NCI-H187 (cell line): ENCODE measurements at places on chromosomes 3 and 15.

DNA sequence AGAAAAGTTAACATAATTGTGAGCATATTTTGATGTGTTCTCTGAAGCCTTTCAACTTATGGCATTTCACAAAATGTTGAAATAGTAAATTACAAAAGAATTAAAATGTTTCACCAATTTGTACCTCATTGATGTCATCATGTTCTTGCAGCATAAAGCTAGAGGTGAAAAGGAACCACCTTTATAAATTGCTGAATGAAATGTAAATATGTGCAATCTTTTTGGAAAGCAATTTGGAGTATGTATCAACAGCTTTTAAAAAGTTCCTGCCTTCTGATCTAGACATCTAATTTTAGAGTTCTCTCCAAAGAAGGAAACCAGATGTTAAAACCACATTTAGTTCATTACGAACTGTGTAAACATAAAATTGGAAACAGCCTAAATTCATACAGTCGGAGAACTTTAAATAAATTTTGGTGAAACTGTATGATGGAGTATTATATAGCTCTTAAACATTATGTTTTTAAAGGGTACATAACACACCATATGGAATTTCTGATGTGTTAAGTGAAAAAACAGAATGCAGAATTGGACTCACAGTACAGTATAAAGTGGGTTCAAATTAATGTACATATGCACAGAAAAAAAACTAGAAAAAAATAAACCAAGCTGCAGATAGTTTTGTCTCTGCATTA lies 311.2 kb upstream of the NAALADL2 start:
- no peak for DNase-seq

DNA sequence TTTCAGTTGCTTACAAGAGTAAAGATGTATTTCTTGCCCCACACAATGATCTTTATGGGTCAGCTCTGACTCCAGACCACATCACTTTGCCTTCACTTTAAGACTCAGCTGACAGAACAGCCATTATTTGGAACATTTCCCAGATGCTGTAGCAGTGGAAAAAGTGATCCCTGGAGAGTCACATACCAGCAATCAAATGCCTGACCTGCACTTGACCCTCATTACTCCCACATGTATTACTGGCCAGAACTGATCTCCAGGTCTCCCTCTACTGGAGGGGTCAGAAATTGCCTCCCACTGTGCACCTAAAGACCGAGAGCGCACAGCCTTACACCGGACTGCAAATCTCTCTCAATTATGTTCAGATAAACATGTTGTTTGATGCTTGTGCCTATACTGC lies 88.6 kb upstream of the ZNF385D start:
- DNase-seq = no peak

GRCh38 chr3:120462409-120462959 lies 11.7 kb upstream of the FSTL1 start:
- no peak for DNase-seq

- DNase-seq = no peak
Observed at GRCh38 chr3:44920081-44920480, 45.7 kb downstream of the TGM4 start.

- DNase-seq = no peak
Observed at GRCh38 chr15:33788906-33789540, 179.3 kb upstream of the CHRM5 start.

DNA sequence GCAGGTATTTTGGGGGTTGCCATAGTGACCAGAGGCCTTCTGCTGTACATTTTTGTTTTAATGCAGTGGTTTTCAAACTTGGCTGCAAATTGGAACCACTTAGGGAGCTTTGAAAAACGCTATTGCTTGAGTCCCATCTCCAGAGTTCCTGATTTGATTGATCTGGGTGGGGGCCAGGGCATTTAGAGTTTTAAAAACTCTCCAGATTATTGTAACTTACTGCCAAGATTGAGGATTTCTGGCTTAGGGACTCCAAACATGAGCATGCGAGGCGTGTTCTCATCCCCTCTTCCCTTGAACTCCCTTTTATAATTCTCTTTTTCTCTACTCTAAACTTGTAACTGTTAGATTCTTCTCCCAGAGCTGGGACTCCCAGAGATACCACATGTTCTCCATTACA lies 340.8 kb upstream of the SUCLG2 start:
- no peak for DNase-seq

GRCh38 chr3:194612221-194612620 lies 21.0 kb downstream of the TMEM44 start:
- DNase-seq = no peak

GRCh38 chr15:72847806-72848205 lies 64.2 kb upstream of the ADPGK start:
- DNase-seq = no peak

DNA sequence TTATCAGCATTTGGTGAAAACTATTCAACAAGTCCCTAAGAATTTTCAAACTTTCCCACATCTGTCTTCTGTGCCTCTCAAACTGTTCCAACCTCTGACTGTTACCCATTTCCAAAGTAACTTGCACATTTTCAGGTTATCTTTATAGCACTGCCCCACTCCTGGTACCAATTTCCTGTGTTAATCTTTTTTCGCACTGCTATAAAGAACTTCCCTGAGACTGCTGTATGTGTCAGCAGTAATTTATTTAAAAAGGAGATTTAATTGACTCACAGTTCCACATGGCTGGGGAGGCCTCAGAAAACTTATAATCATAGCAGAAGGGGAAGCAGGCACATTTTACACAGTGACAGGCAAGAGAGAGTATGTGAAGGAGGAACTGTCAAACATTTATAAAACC lies 310.9 kb upstream of the SLITRK3 start:
- no peak for DNase-seq

DNA sequence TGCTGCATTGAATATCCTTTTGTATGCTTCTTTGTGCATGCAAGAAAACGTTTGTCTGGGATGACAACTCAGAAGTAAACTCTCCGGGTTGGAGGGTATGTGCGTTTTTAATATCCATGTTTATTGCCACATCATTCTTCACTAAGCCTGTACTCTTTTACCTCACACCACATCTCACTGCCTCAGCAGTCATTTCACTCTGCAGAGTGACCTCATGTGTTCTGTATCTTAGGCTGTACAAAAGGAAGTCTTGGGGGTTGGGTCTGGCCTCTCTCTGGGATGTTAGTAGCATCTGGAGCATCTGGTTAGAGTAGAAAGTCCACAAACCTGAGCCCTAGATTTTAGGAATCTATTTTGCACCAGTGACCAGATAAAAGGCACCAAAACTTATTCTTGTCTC lies 16.1 kb downstream of the CACNA1D start:
- DNase-seq = no peak

GRCh38 chr3:8987645-8988383 lies 24.5 kb upstream of the RAD18 start:
- DNase-seq = no peak

GRCh38 chr3:111212511-111212910 lies 140.9 kb downstream of the NECTIN3 start:
- DNase-seq = no peak

DNA sequence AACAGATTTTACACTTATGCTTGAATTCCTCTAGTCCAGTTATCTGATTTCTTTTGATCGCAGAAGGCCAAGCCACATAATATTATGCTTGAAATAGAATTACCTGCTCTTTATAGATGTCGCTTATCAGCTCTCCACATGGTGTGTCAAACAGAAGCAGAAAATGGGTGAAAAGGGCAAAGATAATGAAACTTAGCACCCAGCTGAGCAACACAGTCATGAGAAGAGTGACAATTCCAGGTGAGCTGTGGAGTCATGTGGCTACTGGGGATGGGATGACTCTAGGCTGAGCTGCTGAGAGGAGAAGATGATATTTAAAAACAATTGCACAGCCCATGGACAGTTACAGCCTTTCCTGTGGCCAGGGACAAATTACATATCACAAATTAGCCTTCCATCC lies 398.7 kb upstream of the PDZRN3 start:
- no peak for DNase-seq

GRCh38 chr3:155441506-155441905 lies 148.0 kb upstream of the STRIT1 start:
- no peak for DNase-seq

DNA sequence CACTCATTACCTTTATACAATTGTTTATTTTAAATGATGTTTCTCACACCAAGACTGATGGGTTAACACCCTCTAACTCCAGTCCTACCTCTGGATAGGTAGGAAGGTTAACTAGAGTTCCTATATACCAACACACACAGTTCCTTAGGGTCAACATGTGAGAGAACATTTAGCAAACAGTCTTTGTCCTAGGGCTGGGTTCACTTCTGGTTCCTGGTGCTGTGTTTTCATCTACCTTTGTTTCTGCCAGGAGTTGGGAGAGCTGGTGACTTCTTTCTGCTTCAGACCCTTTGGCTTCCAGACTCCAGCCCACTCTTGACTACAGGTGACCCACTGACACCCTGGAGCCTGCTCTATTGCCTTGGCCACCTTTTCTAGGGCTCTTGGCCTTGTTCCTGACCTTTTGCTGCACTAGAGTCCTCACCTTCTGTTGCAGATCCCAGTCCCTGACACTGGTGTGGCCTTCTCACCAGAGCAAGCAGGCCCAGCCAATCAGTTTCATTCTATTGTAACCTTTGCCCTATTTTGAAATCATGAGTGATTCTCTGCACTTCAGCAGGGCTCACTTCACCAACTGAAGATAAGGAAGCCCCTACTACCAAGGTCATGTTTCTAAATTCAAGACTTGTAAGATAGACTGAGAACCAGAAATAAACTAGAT lies 50.0 kb upstream of the SECISBP2L start:
- no peak for DNase-seq

GRCh38 chr15:90239371-90239770 lies 5.4 kb downstream of the GDPGP1 start:
- DNase-seq = no peak

DNA sequence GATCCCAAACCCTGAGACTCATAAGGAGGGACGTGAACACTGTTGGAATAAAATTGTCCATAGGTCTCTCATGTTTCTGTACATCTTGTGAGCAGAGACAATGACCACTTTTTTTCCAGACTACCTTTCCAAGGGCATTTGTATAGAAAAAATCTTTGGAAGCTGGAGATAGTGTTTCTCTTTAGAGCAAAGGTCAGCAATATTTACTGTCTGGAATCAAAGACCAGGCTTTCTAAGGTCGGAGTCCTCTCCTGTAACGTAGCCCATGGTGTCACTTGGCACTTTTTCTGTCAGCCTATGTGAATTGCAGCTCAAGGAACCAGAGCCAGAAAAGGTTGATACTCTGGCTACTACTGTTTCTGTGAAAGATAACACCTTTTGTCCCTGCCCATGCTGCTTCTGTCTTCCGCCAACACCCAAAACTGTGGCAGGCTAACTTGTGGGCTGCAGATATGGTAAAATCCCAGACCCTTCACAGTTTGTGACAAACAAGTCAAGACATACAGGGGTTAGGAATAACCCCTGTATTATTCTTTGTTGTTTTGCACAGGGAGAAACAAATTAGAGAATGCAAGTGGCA lies 578.3 kb downstream of the GRM7 start:
- DNase-seq = no peak

GRCh38 chr3:163056874-163057497 lies 1560.4 kb downstream of the OTOL1 start:
- no peak for DNase-seq

DNA sequence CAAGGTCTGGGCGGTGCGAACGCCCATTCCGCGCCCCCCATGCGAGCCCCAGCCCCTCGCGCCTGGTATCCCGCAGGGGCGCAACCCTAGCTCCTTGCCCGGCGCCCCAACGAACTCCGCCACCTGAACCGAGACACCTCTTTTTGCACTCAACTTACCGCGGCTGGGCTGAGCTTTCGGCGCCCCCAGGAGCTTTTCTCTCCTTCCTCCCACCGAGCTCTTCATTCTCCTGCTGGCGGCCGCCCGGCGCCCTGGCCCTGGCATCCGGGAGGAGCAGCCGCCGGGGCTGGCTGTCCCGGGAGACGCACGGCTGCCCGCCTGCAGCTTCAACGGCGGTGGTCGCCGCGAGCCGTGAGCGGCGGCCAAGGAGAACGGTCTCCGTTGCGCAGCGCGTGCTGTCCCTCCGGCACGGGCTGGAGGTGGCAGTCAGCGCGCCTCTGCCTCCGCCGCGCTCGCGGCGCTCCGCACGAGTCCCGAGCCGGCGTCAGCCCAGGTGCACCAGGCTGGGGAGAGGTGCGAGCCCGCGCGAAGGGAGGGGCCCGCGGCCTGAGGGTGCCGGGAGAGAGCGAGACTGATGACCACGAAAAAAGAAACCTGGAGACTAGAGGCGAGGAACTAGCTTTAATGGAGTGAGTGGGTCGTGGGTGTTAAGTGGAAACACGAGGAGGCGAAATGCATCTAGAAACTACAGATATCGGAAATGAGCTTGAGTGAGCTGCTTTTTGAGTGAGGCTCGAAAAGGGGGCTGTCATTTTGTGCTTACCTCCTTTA lies 621.5 kb upstream of the ZNF385D start:
- no peak for DNase-seq

- no peak for DNase-seq
Observed at GRCh38 chr3:66998904-66999235, 763 bp downstream of the KBTBD8 start.

DNA sequence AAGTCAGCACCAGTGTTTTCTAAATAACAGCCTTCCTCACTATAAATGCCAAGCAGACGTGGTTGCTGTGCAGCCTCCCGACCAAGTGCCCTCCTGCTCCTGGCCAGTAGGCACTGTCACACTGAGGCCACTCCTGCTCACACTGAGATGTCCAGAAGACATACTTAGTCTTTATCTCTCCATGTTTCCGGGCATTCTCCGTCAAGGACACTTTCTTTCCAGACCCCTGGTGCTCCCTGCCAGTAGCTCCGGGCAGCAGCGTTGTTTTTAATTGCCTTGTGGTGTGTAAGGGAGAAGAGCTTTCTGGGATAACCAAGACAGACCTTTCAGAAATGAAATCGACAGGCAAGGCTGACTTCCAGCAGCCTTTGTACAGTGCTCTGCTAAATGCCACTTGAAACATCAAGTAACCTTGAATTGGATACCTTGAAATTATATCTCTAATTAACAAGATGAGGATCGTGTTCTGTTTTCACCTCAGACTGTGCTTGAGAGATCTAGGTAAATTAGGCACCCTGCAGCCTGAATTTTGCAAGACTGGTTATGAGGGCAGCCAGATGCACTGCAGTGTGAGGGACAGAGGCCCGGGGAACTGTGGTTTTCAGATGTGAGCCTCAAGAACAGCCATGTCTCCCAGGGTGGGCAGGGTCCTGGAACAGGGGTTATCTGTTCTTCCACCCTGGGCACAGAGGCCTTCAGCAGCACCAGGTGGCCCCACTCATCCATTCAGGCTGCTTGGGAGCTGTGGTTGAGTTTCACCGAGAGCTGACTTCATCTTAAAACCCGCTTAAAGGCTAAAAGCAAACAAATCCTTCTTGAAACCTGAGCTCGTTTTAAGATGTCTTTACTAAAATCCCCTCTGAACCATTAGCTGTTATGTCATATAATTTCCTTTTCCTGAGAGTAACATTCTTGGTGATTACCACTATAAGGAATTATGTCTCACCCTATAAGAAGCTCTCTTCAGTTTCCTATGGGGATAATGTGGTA lies 105.5 kb upstream of the IL12A start:
- DNase-seq = peak; percentile 74

GRCh38 chr3:134610432-134611385 lies 40.1 kb downstream of the KY start:
- no peak for DNase-seq

- no peak for DNase-seq
Observed at GRCh38 chr3:52230461-52230860, 5.0 kb upstream of the TLR9 start.
